Right cardiac atrium (tissue), 5 donors: ENCODE measurements at places on chromosomes 13 and 19.

GRCh38 chr19:51784109-51784785 lies 10.7 kb upstream of the FPR3 start:
- no peak for DNase-seq

DNA sequence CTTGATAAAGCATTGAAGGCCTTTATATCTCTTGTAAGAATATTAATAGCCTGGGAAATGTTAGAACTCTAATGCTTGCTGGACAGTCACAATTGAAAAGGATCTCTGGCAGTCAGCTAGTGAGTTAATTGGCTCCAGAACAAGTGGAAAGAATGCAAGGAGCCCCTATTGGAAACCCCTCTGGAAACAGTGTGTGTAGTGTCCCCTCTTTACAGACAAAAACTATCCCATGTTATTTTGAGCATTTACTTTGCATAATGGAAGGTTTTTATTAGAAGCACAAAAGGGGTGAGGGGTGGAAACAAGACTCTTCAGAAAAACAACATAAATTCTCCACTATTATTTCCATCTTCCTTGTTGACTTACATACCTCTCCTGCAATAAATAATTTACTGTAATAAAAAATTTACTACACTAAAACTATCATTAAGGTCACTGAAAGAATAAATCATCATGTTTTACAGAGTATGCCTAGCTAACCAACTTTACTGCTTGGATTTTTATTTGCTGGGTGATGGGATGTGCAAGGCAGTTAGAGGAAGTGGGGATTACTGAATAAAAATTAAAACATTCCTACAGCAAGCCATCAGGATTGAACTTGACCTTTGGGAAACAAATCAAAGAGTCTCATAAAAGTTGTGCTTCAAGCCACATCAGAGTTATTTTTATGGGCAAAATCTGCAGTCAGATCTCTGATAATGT lies 610.4 kb downstream of the TBC1D4 start:
- DNase-seq = no peak

GRCh38 chr13:40377783-40378182 lies 288.7 kb downstream of the FOXO1 start:
- DNase-seq = no peak

GRCh38 chr13:36057041-36057440 lies 74.1 kb downstream of the DCLK1 start:
- no peak for DNase-seq

- DNase-seq = peak; percentile 97
Measured at GRCh38 chr19:35879770-35880317, 11.5 kb downstream of the APLP1 start.

DNA sequence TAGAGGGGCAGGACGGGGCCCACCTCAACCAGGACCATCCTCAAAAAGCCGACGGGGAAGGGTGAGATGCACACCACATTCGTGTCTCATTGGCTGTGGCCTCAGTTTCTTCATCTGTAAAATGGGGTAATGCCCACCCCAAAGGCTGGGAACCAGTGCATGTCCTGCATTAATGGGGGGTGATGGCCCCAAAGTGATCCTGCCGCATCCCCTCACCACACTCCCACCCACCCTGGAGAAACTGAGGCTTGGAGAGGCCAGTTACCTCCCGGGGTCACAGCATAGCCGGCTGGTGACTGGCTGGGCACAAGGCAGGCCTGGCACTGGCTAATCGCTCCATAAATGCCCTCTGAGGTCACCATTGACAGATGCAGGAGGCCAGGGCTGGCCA lies 640 bp upstream of the MIDN start:
- DNase-seq = no peak

- DNase-seq = no peak
Measured at GRCh38 chr13:75250526-75251178, 231.3 kb downstream of the TBC1D4 start.

GRCh38 chr13:102310691-102311418 lies 91.0 kb downstream of the FGF14 start:
- peak; percentile 50 for DNase-seq

DNA sequence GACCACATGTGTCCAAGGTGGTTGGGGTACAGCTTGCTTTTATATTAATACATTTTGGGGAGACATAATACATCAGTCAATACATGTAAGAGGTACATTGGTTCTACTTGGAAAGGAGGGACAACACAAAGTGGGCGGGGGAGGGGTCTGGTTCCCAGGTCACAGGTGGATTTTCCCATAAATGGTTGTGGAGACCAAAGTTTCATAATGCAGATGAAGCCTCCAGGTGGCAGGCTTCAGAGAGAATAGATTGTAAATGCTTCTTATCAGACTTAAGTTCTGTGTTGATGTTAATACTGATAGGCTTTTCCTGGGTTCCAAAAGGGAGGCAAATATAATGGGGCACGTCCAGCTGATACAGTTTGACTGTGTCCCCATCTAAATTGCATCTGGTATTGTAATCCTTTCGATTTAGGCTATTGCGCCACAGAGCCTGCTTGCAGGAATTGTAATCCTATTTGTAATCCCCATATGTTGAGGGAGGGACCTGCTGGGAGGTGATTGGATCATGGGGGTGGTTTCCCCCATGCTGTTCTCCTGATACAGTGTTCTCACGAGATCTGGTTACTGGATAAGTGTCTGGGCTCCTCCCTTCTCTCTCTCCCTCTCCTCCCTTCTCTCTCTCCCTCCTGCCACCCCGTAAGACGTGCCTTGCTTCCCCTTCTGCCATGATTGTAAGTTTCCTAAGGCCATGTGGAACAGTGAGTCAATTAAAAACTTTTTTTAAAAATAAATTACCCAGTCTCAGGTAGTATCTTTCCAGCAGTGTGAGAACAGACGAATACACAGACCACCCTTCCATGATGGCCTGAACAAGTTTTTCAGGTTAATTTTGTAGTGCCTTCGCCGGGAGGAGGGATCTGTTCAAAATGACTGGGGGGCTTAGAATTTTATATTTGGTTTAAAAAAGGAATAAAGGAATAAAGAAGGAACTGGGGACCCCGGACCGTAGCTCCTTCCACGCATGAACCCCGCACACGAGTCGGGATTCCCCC lies 44.9 kb downstream of the ZNF823 start:
- DNase-seq = no peak

DNA sequence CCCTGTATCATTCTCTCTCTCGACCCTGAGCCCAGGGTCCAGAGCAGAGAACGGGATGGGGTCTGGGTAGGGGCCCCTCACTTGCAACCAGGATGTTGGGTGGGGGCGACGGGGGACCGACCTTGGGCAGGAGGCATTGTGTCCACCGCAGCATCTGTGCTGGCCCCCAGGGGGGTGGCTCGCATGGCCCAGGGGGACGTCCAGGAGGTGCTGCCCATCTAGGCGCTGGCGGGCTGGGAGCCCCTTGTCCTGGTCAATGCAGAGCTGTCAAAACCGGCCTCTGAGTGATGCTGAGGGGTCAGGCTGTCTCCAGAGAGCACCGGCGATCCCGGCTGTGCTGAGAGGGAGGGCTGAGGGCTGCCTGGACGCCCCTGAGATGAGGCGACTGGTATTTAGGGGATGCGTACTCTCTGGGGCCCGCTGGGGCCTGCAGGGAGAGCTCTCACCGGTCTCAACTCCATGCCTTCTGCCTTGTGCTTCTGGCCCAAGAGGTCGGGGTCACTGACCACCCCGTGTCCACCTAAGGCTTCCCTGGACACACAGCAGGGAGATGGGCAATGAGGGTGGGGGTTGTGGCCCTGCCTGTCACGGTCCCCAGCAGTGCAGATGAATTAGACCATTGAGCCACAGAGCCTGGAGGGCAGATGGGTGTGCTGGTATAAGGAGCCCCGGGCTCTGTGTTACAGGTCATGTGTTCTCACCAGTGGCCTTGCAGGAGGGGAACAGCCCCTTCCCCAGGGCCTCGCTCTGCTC lies 8.6 kb downstream of the RPS9 start:
- DNase-seq = no peak
